ENCODE measurements at places on chromosomes 3 and 15.

DNA sequence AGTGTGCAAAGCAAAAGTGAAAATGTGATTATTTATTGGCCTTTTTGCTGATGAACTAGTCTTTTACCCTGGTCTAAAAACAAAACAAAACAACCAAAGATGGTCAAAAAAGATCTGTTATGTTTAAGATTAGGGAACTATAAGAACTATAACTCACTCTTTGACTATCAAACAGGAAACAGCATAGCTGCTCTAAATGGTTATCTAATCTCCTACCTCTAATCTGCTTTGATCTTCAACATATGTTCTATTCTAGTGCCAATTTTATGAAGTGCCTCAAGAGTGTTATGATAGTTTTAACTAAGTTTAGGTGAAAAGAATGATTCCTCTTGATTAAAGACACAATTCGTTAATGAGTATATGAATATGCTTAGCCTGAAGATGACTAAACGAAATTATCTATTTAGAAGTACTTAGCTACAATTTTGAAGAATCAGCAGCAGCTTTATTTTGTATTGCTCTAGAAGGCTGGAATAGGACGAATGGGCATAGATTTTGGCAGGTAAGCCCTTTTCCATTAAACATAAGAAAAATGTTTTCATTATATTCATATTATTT is 46.0 kb downstream of the SETD2 start:
- H3K4me1 ChIP-seq = peaks cover 12% of the 10 kb centered on the region
- no peak for DNase-seq
- H3K27ac ChIP-seq = no peak overlapping the region
- H3K36me3 ChIP-seq = peaks cover 41% of the 10 kb centered on the region

DNA sequence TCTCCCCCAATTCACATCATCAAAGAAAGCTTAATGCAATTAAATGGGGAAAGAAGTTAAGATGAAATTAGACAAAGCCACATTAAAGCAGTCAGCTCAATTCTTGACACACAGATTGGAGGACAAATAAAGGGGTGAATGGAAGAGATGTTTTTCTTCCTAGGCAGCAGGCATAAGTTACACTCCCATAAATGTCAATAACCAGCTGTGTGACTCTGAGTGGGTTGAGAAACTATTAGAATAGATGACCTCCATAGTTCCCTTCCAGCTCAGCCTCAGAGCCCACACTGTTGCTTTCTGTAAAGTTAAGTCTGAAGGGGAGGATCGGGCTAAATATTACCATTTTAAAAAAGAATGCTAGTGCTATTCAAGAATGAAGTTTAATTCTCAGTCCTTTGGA is 71.0 kb downstream of the THBS1 start:
- no peaks in the 10 kb centered on the region for H3K36me3 ChIP-seq
- H3K27me3 ChIP-seq = no peaks in the 10 kb centered on the region
- no peak overlapping the region for H3K27ac ChIP-seq
- H3K4me3 ChIP-seq = no peak overlapping the region

DNA sequence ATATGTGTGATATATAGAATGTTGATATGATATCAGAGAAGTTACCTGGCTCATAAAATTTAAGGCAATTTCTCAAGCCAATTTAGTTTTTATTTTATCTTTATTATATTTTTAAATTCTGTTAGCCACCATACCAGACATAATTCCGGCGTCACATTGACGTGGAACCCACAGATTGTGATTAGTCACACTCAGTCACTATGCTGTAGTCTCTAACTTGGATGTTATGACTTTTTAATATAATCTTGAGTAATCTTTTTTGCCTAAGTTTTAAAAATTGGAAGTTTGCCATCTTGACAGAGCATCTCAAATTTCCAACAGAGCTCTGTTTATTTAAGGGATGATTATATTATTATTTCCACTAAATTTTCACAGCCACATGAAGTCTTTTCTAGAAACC is 9.7 kb upstream of the DCLK3 start:
- H3K4me3 ChIP-seq = no peak overlapping the region
- peaks cover 14% of the 10 kb centered on the region for H3K4me1 ChIP-seq
- no peak for DNase-seq
- peaks cover 37% of the 10 kb centered on the region for H3K27me3 ChIP-seq

GRCh38 chr15:32706704-32707103 is 11.1 kb upstream of the GREM1 start:
- H3K4me1 ChIP-seq = peaks cover 19% of the 10 kb centered on the region
- no peaks in the 10 kb centered on the region for H3K36me3 ChIP-seq
- no peak for DNase-seq
- no peak overlapping the region for H3K27ac ChIP-seq
- H3K27me3 ChIP-seq = no peaks in the 10 kb centered on the region
- H3K4me3 ChIP-seq = no peak overlapping the region

GRCh38 chr3:96334779-96335178 is 479.6 kb upstream of the EPHA6 start:
- H3K36me3 ChIP-seq = no peaks in the 10 kb centered on the region
- H3K4me3 ChIP-seq = no peak overlapping the region
- no peak for DNase-seq
- H3K27ac ChIP-seq = no peak overlapping the region

Measured in chondrocyte (in vitro differentiated cells).